ENCODE measurements at places on chromosomes 4 and X.

- DNase-seq: peak; percentile 40
Measured at GRCh38 chrX:101287402-101287801, 3.7 kb downstream of the TAF7L start.

DNA sequence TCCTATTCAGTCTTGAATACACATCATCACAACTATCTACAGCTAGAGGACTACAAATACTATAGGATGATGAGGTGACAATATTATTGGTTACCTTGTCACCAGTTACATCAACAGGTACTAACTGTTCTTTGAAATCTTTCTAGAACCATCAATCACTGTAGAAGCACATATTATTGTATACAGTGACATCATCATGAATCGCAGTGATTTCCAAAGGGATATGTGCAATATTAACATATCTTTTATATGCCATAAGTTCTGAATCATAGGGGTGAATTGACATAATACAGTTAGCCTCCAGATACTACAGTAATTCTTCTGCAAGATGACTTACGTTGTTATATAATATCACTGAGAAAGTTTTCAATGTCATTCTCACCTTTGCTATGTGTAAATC is 105.2 kb upstream of the HPGD start:
- no peak for DNase-seq

- no peak for DNase-seq
Measured at GRCh38 chr4:72216539-72217277, 184.9 kb downstream of the NPFFR2 start.

DNA sequence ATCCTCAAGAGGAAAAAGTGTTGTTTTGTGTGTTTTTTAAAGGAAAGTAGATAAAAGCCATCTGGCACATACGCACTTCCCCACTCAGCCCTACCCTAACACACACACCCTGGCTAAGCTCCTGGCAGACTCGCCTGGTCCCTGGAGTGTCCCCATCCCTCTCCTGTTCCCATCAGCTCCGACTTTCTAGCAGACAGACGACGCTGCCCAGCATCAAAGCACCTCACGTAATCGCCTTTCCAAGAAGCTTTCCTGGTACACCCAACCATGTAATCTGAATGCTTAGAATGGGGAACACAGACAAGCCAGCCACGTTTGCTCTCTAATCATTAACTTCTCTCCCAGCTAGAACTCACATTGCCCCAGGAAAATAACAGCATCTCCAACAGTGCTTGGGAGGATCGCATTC is 116.2 kb downstream of the AFAP1 start:
- DNase-seq: no peak

- DNase-seq: no peak
Measured at GRCh38 chr4:153788413-153789276, at the start of gene SFRP2. TSS of gene SFRP2 (minus strand) at chr4:153789083. CDS start at chr4:153788835, 248 bp downstream.

GRCh38 chrX:68754406-68754805 is 74.4 kb upstream of the EFNB1 start:
- DNase-seq: no peak

- no peak for DNase-seq
Measured at GRCh38 chr4:166875821-166876220, 358.5 kb downstream of the SPOCK3 start.

DNA sequence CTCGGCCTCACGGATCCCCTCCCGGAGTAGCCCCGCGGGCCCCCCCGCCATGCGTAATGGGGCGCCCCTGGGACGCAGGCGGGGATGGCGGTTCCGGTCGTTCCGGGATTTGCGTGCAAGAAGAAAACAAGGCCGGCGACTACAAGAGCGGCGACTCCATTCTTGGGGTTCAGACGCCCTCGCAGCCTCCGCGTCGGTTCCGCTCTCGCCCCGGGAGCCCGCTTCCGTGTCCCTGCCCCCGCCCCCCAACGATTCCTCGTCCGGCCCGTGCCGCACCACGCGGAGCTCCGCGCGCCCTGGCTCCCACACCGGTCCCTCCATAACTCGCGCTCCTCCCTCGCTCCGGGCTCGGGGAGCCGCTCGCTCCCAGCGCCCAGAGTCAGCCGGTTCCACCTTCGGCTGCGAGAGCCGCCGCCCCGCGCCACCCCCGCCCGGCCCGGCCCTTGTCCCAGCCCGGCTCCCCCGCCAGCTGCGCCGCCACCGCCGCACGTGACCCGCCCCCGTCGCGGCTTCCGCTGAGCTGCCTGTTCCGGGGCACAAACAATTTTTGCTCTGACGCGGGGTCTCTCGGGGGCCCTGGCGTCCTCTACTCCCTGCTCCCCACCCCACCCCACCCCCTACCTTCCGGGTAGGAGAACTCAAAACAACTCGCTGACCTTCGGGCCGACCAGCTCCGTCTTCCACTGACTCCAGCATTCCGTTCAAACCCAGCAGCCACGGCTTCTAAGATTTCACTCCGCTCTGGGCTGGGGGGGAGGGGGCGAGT is 78.8 kb upstream of the BCOR start:
- peak; percentile 36 for DNase-seq

DNA sequence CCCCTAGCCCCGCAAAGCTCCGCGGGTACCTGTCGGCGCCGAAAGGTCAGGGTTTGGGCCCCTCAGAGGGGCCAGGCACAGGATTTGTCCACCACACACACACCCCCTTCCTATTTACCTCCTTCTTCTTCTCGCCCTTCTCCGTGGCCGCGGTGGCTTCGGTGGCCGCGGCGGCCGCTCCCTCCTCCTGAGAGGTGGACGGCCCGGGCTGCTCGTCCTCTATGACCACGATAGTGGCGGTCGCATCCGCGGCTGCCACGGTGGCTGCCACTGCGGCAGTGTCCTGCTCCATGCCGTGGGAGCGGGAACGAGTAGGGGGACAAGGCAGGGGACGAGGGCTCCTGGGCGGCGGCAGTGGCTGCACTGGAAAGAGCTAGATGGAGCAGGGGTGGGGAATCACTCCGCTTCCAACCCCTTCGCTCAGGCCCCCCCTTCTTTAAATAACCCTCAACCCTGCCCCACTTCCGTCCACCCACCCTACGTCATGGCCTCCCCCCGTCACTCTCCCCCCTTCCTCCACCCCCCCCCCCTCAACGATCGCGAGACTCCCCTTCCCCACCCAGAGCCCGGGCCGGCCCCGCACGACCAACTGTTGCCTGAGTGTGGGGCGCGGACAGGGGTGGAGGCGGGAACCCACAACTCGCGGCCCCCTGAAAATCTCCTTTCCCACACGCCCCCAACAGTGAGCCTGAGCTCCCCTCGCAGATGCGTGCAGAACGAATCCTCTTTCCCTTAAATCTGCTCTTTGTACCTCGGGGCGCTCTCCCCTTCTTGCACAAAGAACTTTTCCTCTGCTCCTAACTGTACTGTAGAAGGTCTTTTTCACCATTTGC is at the start of gene SMARCA1:
TSS of gene SMARCA1 (minus strand) at position 412 of the 833 bp plus-strand sequence. CDS start at position 292, 120 bp downstream.
- DNase-seq: peak; percentile 77

DNA sequence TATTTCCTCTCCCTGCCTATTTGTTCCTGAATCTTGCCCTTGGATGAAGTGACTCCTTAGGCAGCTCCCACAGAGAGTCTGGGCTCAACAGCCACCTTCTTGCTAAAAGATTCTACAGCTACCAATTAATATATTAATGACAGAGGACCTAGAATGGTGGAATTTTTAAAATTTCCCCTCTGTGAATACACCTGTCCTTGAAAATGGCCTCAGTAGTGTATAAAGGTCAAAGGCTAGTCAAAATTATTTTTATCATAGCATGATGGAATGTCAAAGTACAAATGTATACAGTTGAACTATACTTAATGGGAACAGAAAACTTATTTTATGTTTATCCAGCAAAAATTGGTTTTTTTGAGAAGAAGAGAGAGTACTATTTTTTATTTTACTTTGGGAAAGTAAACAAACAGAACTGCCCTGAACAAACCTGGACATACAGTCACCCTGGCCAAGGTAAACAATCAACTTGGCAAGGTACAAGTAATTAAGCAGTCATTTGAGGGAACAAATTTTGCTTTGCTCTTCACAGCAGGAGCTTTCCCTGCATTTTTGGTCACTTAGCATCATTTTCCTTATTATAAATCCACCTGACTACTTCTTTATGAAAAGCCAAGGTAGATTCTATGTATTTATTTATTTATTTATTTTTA is 250.8 kb downstream of the INPP4B start:
- DNase-seq: no peak
